ENCODE measurements at places on chromosomes 1 and 21. TPM values are rescaled to one million over a fixed set of nuclear protein-coding genes. Genes with fewer than 3 reads are reported as not detected.
A peak's percentile ranks its signal among the peaks of the same experiment; 100 is the strongest.

DNA sequence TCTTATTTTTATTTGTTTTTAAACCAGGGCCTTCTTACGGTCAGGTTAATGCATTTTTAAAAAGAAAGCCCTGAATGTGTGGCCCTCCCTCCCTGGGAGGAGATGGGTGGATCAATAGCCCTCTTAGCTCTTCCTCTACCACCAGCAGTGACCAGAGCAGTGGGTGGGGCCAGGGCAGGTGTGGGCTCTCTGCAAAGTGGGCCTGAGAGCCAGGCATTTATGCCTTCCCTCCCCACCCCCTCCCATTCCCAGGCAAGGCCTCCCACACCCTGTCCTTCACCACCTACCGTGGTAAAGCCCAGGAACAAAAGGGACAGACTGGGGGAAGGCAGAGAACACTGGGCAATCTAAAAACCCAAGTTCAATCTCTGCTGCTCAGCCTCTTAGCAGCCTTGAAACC lies 63.9 kb downstream of the SSBP3 start:
- H3K27ac ChIP-seq = peak overlapping the region; percentile 53
- H3K4me1 ChIP-seq = peaks cover 27% of the 10 kb centered on the region
- no peak overlapping the region for H3K4me3 ChIP-seq

- H3K36me3 ChIP-seq = no peaks in the 10 kb centered on the region
- H3K27ac ChIP-seq = no peak overlapping the region
- no peak overlapping the region for H3K4me3 ChIP-seq
- H3K4me1 ChIP-seq = no peaks in the 10 kb centered on the region
- no peak for DNase-seq
- H3K27me3 ChIP-seq = no peaks in the 10 kb centered on the region
Observed at GRCh38 chr1:182668521-182669054, 15.8 kb downstream of the RGS8 start.

DNA sequence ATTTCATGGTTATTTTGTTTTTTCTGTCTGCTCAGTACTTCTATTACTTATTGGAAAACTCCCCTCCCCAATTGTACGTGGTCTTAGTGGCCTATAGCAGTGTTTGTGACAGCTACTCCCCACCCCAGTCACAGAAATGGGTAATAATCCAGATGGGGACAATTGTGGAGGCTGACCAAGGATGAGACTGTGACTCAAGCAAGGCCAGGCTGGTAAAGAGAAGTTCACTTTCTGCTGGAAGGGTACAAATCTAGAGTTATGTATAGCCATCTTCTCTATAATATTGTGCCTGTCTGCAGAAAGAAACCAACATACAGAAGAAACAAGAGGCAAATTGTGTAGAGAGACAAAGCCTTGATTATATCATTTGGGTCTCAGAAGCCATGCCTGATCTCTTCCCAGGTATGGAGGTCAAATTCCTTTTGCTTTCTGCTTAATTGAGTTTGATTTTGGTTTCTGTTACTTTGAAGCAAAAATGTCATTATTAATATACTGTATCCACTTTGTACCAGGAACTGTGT lies 270.4 kb downstream of the HLX start:
- no peaks in the 10 kb centered on the region for H3K27me3 ChIP-seq
- no peaks in the 10 kb centered on the region for H3K4me1 ChIP-seq

DNA sequence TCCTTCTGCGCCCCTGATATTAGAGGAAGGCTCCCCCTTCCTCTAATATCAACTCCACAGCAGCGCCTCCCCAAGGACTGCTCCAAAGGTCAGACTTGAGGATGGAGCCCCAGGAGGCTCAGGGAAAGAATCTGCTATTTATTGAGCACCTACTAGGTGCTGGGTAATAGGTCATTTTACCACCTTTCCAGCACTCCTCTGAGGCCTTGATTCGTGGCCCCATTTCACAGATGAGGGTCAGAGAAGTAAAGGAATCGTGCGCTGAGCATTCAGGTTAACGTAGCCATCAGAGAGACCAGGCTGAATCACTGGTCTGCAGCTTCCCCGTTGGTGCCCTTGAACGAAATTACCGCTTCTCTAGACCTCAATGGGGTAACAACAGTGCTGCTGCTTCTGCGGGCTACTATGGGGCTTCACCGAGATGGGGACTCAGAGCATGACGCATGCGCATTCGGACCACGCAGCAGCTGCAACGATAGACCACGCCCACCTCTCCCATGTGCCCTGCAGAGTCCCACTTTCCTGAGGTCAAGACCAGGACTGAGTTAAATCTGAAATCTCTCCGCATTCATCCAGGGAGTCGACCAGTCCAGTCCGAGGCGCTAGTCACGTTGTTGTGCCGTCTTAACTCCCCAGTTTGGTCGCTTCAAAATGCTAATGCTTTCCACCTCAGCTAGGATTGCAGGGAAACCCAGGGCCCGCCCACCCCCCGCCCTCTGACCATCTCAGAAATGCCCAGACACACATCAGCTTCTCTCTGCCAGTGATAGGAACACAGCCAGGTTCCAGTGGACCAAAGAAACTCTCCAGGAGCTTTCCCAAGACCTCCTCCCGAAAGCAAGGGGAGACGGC lies 12.9 kb downstream of the CAMK2N1 start:
- no peak overlapping the region for H3K27ac ChIP-seq
- H3K4me3 ChIP-seq = no peak overlapping the region
- H3K27me3 ChIP-seq = no peaks in the 10 kb centered on the region

GRCh38 chr1:193841857-193842256 lies 655.4 kb upstream of the B3GALT2 start:
- no peak overlapping the region for H3K4me3 ChIP-seq
- no peaks in the 10 kb centered on the region for H3K27me3 ChIP-seq
- DNase-seq = no peak
- no peaks in the 10 kb centered on the region for H3K36me3 ChIP-seq
- no peaks in the 10 kb centered on the region for H3K4me1 ChIP-seq
- no peak overlapping the region for H3K27ac ChIP-seq

- H3K36me3 ChIP-seq = no peaks in the 10 kb centered on the region
- H3K4me3 ChIP-seq = no peak overlapping the region
- H3K27me3 ChIP-seq = no peaks in the 10 kb centered on the region
- H3K4me1 ChIP-seq = no peaks in the 10 kb centered on the region
- DNase-seq = no peak
- no peak overlapping the region for H3K27ac ChIP-seq
Observed at GRCh38 chr1:100390531-100390930, 38.2 kb downstream of the CDC14A start.

GRCh38 chr1:197744979-197745378 lies 30.3 kb downstream of the DENND1B start:
- H3K4me3 ChIP-seq = no peak overlapping the region
- H3K36me3 ChIP-seq = no peaks in the 10 kb centered on the region
- no peak overlapping the region for H3K27ac ChIP-seq
- no peaks in the 10 kb centered on the region for H3K27me3 ChIP-seq
- DNase-seq = no peak

GRCh38 chr1:167629681-167630567 lies at the start of gene RCSD1:
Gene RCSD1, plus strand, starts transcription at chr1:167630232. Its CDS starts 192 bp downstream, at chr1:167630424.
- peak within 1 kb of the TSS; percentile 85 for H3K4me3 ChIP-seq
- no peaks in the 10 kb centered on the region for H3K4me1 ChIP-seq
- no peaks in the 10 kb centered on the region for H3K36me3 ChIP-seq
- DNase-seq = no peak
- H3K27me3 ChIP-seq = peaks cover 55% of the 10 kb centered on the region

DNA sequence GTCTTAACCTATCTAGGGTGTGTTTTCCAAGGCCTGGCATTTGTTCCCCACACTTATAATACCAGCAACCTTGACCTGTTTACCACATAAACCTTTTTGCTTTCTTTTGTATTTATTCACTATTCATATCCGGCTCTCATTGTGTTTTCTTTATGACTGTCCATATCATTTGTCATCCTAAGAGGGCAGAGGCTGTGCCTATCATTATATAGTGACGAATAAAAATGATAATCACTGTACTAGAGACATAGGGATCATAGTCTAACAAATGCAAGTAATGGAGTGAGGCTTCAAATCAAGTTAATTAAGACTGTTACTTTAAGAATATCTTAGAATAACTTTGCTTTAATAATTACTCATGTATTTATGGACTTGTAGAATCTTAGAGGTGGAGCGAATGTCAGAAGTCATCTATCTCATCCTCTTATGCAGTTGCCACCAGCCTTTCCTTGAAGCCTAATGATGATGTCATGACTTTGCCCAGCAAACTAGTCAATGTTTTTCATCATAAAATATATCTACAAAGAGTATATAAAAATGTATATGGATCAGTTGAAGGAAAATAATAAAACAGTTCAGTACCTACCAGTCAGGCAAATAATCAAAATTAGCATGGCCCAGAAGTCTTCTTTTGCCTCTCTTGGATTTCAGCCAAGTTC lies 4.7 kb upstream of the ETV3 start:
- DNase-seq = no peak
- H3K4me1 ChIP-seq = peaks cover 9% of the 10 kb centered on the region
- H3K4me3 ChIP-seq = no peak overlapping the region
- no peaks in the 10 kb centered on the region for H3K27me3 ChIP-seq
- H3K27ac ChIP-seq = no peak overlapping the region

GRCh38 chr1:40353082-40353481 lies 20.4 kb upstream of the SMAP2 start:
- no peaks in the 10 kb centered on the region for H3K36me3 ChIP-seq
- DNase-seq = no peak
- no peak overlapping the region for H3K27ac ChIP-seq
- no peaks in the 10 kb centered on the region for H3K4me1 ChIP-seq
- H3K4me3 ChIP-seq = no peak overlapping the region
- H3K27me3 ChIP-seq = no peaks in the 10 kb centered on the region

GRCh38 chr1:228961511-228961910 lies 226.2 kb downstream of the RHOU start:
- H3K36me3 ChIP-seq = no peaks in the 10 kb centered on the region
- DNase-seq = no peak
- H3K27me3 ChIP-seq = no peaks in the 10 kb centered on the region
- H3K4me1 ChIP-seq = peaks cover 42% of the 10 kb centered on the region
- H3K4me3 ChIP-seq = no peak overlapping the region
- H3K27ac ChIP-seq = no peak overlapping the region

DNA sequence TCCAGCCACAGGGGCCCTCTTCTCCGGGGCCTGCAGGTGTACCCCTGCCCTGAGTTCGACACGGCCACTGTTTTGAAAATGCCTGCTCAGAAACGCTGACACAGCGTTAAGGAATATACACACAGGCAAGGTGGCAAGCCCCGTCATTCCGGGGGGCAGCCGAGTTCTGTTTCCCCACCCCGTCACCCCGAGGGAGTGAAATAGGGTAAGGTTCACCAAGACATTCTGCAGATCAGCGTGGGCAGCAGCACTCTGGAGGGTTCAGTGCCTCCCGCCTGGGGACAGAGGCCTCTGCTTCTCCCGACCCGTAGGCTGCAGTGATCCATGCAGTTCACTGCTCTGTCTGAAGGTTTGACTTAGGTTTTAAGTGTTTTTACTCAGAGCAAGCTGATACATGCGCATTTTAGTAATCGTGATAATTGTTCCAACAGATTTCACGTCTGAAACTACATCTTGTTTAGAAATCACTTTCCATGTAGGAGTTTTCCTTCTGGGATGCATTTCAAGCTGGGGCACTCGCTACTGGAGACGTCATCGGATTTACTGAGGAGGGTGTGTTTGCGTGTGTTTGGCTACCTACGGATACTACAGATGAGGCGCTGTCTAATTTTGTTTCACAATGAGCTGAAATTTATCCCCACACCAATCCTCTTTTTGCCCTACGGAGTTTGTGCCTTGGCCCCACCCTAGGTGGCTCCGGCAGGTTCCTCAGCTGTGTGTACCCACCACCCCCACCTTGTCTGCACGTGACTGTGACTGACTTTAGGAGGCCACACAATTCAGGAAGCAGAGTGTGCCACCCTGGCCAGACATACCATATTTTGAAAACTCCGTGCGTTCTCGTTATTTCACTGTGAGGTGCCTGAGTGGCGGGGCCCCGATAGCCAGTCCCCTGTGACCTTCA lies 63.5 kb downstream of the AGPAT3 start:
- no peaks in the 10 kb centered on the region for H3K27me3 ChIP-seq
- no peaks in the 10 kb centered on the region for H3K36me3 ChIP-seq
- no peak overlapping the region for H3K4me3 ChIP-seq
- H3K4me1 ChIP-seq = peaks cover 26% of the 10 kb centered on the region
- no peak for DNase-seq

GRCh38 chr1:20486457-20487235 lies 636 bp upstream of the CAMK2N1 start:
- H3K4me3 ChIP-seq = peak overlapping the region; percentile 90
- H3K4me1 ChIP-seq = peaks cover 19% of the 10 kb centered on the region
- peak overlapping the region; percentile 100 for H3K27ac ChIP-seq
- H3K27me3 ChIP-seq = no peaks in the 10 kb centered on the region
- DNase-seq = peak; percentile 95

GRCh38 chr1:232422098-232422497 lies 207.8 kb downstream of the SIPA1L2 start:
- H3K27ac ChIP-seq = no peak overlapping the region
- H3K4me1 ChIP-seq = no peaks in the 10 kb centered on the region
- no peaks in the 10 kb centered on the region for H3K36me3 ChIP-seq

DNA sequence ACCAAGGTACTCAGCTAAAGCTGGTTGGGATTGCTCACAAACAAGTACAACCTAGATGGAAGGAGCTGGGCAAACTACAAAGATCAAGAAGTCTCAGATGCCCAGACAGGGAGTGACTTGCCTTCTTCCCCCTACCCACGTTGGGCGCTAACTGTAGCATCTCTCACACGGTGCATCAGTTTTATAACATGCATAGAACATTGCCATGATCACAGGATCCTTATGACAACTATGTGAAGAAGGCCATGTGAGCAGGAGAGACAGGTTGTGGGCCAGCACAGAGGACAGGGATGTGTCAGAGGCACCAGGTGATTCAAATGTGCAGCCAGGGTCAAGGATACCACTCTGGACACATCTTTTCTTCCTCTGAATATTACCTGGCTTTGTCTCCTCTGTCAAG lies 28.3 kb upstream of the CYP4B1 start:
- DNase-seq = no peak
- H3K27ac ChIP-seq = no peak overlapping the region
- no peaks in the 10 kb centered on the region for H3K27me3 ChIP-seq

- H3K4me1 ChIP-seq = no peaks in the 10 kb centered on the region
- H3K4me3 ChIP-seq = no peak overlapping the region
- H3K27me3 ChIP-seq = no peaks in the 10 kb centered on the region
- H3K36me3 ChIP-seq = no peaks in the 10 kb centered on the region
- no peak for DNase-seq
Observed at GRCh38 chr1:70672442-70672888, 261.4 kb downstream of the CTH start.

GRCh38 chr1:222861062-222861461 lies 46.2 kb downstream of the DISP1 start:
- no peaks in the 10 kb centered on the region for H3K36me3 ChIP-seq
- DNase-seq = no peak
- H3K27me3 ChIP-seq = no peaks in the 10 kb centered on the region
- H3K27ac ChIP-seq = no peak overlapping the region
- no peak overlapping the region for H3K4me3 ChIP-seq

- peaks cover 24% of the 10 kb centered on the region for H3K27me3 ChIP-seq
- H3K4me3 ChIP-seq = no peak overlapping the region
- DNase-seq = no peak
- H3K4me1 ChIP-seq = no peaks in the 10 kb centered on the region
- H3K27ac ChIP-seq = no peak overlapping the region
Observed at GRCh38 chr1:77273891-77274290, 7.9 kb upstream of the AK5 start.

GRCh38 chr1:112383759-112384370 lies 12.1 kb upstream of the CTTNBP2NL start:
- DNase-seq = no peak
- H3K27me3 ChIP-seq = no peaks in the 10 kb centered on the region

- no peak overlapping the region for H3K4me3 ChIP-seq
- no peak overlapping the region for H3K27ac ChIP-seq
- H3K27me3 ChIP-seq = no peaks in the 10 kb centered on the region
- DNase-seq = no peak
Observed at GRCh38 chr1:196960854-196961253, 16.5 kb upstream of the CFHR5 start.

SPRR5 gene
- total RNA-seq = not detected

NOTCH2NLA gene
- 27.0 TPM for total RNA-seq

LMX1A gene
- total RNA-seq = not detected

SPRR2B gene
- not detected for total RNA-seq

FMO5 gene
- 43.9 TPM for total RNA-seq

DNASE2B gene
- total RNA-seq = 0.68 TPM

ADAM30 gene
- not detected for total RNA-seq

FAM151A gene
- total RNA-seq = 9.8 TPM

Measured in hepatocyte (in vitro differentiated cells).